Cortex of kidney (tissue), 1 donor: ENCODE measurements at places on chromosomes 11 and 22.

DNA sequence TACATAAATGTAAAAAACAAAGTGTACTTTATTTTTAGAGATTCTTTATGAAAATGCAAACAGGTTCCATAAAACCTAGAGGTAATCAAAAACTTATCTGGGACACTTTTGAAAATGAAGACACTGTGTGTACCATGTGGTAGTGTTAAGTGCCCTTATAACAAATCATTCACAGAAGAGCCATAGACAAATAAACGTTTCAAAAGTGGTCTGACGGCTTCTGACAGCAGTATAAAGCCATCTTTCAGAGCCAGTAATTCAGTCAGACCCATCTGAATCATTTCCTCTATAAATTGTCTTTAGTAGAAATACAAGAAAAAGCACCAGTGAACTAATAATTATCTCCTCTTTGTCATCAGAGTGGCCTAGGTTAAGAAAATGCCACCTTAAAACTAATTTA, 100.0 kb downstream of the PAX6 start:
- no peak for DNase-seq

- no peak for DNase-seq
These were observed 651 bp downstream of the CTSF start for GRCh38 chr11:66567787-66568123.

DNA sequence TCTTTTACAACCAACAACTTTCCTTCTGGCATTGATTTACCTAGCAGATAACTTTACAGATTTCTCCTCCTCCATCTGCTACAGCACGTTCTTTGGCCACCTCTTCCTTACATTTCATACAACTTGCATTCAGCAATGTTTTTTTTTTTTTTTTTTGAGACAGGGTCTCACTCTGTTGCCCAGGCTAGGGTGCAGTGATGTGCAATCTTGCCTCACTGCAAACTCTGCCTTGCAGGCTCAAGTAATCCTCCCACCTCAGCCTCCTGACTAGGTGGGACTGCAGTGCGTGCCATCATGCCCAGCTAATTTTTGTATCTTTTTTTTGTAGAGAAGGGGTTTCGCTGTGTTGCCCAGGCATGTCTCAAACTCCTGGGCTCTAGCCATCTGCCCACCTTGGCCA, 6.5 kb downstream of the PDE3B start:
- no peak for DNase-seq

DNA sequence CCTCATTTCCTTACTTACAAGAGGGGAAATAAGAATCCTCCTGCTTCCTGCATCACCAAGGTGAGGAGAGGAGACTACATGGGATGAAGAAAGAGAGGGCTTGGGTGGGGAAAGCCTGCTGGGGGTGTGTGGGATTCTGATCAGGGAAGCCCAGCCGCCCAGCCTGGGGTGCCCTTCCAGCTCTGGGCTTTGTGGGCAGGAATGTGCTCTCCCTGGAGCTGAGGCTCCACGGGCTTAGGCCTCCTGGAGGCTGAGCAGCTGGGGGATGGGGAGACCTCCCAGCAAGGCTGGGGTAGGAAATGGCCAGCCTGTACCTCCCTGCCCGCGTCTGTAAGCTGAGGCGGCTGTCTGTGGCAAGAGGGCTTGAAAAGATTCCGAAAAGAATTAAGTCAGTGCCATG, 206.1 kb downstream of the GRIK4 start:
- no peak for DNase-seq

DNA sequence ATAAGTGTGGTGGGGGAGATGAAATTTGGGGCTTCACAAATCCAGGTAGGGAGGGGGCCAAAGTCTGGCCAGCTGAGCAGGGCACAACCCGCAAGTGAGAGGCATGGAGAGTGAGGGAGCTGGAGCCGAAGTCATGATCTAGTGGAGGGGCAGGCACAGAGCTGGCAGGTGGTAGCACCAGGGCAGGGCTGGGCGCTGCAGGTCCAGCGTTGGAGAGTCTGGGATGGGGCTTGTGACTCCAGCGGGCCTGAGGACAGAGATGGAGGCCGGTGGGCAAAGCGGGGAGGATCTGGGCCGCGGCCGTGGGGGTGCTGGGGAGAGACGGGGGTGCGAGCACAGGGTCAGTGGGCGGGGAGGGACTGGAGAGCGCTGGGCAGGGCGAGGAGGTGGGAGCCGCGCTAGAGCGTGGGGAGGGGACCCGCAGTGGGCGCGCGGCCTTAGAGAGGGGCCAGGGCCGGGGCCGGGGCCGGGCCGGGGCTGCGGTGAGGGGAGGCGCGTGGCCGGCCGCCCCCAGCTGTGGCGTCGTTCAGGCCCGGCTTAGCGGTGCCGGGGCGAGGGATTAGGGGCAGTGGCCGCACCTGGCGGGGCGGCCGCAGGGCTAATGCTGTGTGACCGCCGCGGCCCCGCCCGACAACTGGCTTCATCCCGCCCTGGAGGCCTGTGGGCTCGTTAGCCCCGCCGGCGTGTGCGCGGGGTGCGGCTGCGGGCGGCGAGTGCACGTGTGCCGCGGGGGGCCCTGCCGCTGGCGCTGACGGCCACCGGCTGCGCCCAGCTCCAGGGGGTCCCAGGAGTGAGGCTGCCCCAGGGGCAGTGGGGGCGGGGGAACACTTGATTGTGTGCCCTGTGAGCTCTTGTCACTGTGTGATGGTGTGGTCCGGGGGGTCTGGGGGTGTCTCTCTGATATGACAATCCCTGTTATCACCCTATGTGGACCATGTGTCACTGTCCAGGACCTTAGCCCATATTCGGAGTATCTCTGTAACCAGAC, 23.6 kb upstream of the MYOD1 start:
- no peak for DNase-seq

DNA sequence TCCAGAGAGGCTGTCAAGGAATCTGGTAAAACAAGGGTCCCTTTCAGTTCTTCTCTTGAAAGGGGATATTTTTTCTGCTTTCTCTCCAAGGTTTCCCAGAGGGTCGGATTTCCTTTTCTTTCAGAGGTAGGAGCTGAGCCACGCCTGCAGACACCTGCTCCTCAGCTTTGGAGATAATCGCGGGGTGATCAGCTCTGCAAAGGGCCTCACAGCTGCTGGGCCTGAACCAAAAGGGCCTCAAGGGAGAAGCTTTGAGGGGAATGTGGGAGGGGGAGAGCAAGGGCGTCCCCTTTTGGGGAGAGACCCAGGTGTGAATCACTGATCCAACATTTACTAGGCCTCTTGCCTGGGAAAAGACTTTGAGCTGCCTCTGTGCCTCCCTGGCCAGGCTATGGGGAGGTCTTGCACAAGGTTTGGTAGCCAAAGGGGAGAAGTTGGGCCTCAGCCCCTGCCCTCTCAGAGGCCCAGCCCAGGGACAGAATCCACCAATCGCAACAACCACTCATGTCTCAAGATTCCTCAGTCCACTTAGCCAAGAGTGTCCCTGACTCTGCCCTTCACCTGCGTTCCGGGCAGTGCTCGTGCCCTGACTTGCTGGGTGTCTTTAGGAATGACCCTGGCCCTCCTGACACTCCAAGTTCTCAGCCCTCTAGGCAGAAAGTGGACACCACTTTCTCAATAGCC, 14.0 kb upstream of the TP53I11 start:
- DNase-seq, result no peak

DNA sequence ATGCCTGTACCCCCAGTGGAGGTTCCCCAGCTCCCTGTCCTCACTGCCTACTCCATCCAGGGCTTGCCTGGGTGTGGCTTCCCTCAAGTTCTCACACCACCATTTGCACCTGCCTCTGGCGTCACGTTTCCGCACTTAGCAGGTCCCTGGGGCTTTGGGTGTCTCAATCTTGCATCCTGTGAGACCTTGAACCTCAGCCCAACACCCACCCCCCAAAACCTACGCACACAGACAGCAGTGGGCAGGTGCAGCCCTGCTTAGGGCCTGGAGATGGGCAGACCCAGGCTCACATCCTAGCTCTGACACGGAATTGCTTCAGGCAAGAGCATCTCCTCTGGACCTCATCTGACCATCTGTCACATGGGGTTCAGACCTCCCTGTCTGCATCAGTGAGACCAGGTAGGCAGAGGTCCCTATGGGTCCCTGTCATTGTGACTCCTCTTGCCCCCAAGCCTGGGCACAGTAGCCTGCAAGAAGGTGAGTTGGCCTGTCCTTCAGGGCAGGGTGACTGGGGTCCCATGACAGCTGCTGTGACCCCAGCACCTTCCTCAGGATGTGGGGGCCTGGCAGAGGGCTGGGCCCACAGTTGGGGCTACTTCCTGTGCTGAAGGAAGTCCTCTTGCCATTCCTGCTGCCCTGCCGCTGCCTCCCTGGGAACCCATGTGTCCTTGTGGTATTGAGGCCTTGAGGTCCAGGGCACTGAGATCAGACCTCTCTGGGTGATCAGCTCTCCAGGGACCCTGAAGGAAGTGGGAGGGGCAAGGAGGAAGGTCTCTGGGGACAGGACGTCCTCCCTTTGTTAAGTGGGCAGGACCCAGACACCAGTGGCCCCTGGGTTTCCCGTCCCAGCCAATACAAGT, 2.0 kb downstream of the SIPA1 start:
- DNase-seq, result no peak

GRCh38 chr11:93697611-93698010, 36.1 kb downstream of the CEP295 start:
- no peak for DNase-seq

- no peak for DNase-seq
These were observed 414.3 kb downstream of the AASDHPPT start for GRCh38 chr11:106491751-106492150.

- DNase-seq, result no peak
These were observed 1478.4 kb downstream of the TBC1D22A start for GRCh38 chr22:48240935-48241230.

GRCh38 chr22:43230971-43231723, 44.2 kb upstream of the TTLL12 start:
- no peak for DNase-seq
